Umbilical cord (tissue), 2 donors: ENCODE measurements at places on chromosomes 3 and 15. TPM values are rescaled to one million over a fixed set of nuclear protein-coding genes. Genes with fewer than 3 reads are reported as not detected.

Gene PP2D1
- total RNA-seq: 2.9 TPM

Gene VILL
- total RNA-seq: 19.5 TPM

Gene SERP1
- 190 TPM for total RNA-seq

DNA sequence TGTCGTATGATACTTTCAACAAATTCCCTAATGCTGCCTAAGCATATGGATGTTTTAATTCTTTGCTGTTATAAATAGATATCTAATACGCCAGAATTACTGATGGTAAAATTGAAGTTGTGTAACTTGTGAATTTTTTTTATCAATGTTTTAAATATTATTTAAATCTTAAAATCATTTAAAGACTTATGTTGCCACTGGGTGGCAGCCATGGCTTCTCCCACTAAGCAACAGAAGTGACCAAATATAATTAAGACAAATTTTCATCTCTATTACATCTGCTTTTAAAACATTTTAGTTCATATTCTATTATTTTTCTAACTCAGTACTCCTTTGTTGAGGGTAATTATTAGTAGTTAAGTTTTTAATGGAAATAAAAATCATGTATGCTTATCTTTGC, 8.1 kb upstream of the IL20RB start:
- DNase-seq: no peak

DNA sequence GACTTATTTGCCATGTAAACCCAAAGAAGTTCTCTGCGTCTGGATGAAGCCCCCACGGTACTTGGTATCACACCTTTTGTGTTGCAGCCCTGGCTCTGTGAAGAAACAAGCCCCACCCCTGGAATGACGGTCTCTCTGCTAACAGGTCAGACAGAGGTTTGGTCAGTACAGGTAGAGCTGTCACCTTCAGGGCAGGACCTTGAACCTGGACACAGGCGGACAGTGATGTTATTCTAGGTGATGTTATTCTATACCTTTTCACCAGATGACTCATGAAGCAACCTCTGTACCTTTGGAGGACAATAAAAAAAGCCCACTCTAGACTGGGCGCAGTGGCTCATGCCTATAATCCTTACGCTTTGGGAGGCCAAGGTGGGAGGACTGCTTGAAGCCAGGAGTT, 11.0 kb upstream of the GMPPB start:
- DNase-seq: no peak

DNA sequence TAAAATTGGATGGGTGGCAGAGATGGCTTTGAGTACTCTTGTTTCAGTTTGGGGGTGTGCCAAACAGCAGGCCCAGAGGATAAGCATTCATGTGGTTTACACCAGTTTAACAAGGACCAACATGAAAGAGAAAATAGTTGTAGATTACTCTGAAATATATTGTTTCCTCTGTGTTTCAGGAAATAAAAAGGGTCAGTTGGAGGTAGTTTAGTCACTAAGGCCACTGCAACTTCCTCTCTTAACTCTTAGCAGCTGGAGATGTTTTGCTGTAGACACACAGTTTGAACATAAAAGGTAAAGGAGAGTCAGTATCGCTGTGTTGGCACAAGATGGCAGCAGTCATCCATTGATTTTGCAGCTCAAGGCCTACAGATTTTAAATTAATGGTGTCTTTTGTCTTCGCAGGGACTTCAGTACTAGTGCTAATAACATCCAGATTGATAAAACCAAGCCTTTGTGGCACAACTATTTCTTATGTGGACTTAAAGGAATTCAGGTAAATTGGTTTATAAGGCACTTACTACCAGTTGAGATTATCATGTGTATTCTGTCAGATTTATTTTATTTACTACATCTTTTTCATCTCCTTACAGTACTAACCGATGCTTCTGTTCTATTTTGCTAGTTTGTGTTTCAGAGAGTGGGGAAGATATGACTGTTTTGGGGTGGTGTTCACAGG, 65.5 kb downstream of the GALK2 start:
- peak; percentile 77 for DNase-seq

Gene ISL2
- not detected for total RNA-seq

GRCh38 chr3:28326458-28326926, 22.0 kb upstream of the ZCWPW2 start:
- DNase-seq: no peak

Gene TMEM212
- 1.7 TPM for total RNA-seq

GRCh38 chr3:20743553-20744321, 557.7 kb upstream of the SGO1 start:
- DNase-seq: peak; percentile 84

DNA sequence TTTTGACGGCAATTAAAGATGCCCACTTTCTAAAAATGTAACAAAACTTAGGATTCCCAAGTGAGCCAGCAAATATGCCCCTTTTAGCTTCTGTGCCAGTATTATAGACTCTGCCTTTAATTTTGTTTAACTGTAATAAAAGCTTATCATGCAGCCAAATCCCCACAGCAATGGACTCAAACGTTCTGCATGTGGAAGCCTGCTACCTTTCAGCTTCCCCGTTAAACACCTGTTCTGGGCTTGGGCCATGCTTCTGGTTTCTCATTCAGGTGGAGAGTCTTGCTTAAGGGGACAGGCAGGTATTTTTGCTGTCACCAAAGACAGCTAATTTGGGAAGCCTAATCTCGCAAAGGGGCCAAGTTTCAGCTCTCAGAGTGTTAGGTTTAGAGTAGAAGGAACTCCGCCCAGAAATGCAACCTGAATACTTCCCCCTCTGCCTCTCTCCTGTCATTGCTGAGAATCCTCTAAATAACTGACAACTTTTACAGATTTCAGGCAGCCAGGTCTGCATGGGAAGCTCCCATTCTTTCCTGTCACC, 399.4 kb upstream of the ATP11B start:
- DNase-seq: no peak

- no peak for DNase-seq
These were observed 58.9 kb downstream of the TMCC1 start for GRCh38 chr3:129834580-129834979.

GRCh38 chr3:134453631-134454030, 32.2 kb downstream of the ANAPC13 start:
- DNase-seq: no peak

Gene TRIM59
- total RNA-seq: 20.2 TPM

Gene GABRB3
- total RNA-seq: 4.8 TPM

Gene CILP
- 70.3 TPM for total RNA-seq

- DNase-seq: no peak
These were observed 45.4 kb upstream of the DLG1 start for GRCh38 chr3:197343656-197344408.
